ENCODE measurements at places on chromosomes 7 and 10.

DNA sequence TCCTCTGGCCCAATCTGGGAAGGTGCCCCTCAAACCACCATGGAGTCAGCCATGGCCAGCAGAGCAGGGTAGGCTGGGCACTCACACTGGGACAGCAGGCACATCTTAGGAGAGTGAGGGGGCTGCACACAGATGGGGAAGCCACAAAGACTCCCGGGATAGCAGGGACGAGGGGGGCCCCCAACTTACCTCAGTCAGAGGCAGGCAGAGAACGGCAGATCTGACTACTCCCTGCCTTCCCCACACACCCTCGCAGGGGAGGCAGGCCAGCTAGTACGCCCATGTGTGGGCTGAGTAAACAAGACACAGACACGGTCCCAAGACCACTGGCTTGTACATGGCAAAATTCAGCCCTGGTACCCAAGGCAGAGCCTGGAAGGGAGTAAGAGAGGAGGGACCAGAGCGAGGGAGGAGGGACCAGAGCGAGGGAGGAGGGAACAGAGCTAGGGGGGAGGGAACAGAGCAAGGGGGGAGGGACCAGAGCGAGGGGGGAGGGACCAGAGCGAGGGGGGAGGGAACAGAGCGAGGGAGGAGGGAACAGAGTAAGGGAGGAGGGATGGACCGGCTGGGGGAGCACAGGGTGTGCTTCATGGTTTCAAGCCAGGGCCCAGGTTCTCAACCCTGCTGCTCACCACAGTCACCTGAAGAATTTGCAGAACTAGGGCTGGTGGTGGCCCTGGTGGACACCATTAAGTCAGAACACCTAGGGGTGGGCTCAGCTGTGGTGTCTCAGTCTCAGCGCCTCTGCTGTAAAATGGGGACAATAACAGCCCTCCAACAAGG lies 73.8 kb downstream of the RGS10 start:
- DNase-seq, result no peak

- peak; percentile 9 for DNase-seq
These were observed 131.8 kb downstream of the HECW1 start for GRCh38 chr7:43244232-43244631.

DNA sequence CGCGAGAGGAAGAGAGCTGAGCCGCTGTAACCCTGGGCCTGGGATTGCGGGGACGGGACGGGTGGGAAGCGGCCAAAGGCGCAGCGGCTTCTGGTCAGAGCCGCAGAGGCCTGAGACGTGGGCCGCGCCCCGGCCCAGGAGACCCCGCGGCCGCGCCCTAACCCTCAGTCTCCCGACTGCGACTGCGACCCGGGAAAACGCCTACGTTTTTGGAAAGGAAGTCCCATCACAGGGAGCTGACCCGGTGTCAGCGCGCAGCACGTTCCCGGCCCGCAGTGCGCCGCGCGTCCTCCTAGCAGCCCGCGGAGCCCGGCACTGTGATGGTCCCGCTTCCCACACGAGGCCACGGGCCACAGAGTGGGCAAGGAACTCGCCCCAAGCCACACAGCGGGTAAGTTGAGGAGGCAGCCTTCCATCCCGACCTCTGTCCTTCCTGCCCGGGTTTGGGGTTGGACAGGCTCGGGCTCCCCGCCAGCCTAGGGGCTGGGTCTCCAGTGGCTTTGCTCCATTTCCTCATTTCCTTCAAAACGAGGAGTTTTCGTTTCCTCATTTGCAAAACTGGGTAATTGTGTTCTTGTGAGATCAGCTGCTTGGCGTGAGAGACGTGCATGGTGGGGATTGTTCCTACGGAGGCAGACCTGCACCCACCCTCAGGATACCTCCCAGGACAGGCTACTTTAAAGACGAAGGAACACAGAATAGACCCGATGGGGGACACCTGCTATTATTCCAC lies 1.2 kb downstream of the GPNMB start:
- DNase-seq, result no peak

GRCh38 chr7:126699707-126700106 lies 553.0 kb downstream of the GRM8 start:
- DNase-seq, result no peak

DNA sequence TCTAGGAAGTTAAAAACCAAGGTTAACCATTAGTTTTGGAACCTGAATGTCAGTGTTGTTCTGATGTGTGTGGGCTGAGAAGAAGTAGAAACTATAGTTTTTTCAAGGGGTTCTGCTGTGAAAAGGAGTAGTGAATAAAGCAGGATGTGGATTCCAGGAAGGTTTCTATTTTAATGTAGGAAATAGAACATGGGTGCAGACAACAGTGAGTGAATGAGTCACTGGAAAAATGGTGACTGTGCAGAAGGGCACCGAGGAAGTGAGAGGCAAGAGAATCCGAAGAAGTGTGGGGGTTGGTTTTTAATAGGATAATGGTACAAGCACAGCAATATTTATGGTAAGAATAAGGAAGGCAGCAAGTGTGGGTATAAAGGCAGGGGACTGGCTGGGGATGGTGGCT lies 120.4 kb downstream of the ARHGAP21 start:
- peak; percentile 43 for DNase-seq

- DNase-seq, result peak; percentile 29
These were observed 31.8 kb upstream of the PRSS1 start for GRCh38 chr7:142717453-142717852.

- peak; percentile 80 for DNase-seq
These were observed 373.5 kb downstream of the RPS24 start for GRCh38 chr10:78407009-78407711.

DNA sequence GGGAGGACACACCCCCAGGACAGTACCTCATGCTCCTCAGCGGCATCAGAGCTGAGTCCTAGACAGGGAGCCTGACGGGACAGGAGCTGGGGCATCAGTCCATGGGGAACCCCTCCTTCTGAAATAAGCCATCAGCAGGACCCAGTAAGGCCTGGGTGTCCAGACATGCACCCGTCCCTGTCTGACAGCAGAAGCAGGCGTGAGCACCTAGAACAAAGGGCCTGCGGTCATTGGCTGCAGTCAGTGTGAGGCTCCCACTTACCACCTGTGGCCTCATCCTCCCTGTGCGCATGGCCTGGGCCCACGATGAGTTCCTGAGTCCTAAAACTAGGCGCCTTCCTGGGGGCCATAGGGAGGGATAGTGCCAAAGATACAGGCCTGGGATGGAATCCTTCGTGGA lies 484.7 kb downstream of the PTPRN2 start:
- DNase-seq, result no peak

- DNase-seq, result no peak
These were observed 8.9 kb downstream of the AKR1E2 start for GRCh38 chr10:4834898-4835405.

GRCh38 chr7:158828133-158829020 lies 932 bp downstream of the ESYT2 start:
- peak; percentile 39 for DNase-seq

- no peak for DNase-seq
These were observed 682.0 kb upstream of the FOXK1 start for GRCh38 chr7:4000139-4000538.

- DNase-seq, result no peak
These were observed 27.0 kb downstream of the SNX13 start for GRCh38 chr7:17913250-17913649.

DNA sequence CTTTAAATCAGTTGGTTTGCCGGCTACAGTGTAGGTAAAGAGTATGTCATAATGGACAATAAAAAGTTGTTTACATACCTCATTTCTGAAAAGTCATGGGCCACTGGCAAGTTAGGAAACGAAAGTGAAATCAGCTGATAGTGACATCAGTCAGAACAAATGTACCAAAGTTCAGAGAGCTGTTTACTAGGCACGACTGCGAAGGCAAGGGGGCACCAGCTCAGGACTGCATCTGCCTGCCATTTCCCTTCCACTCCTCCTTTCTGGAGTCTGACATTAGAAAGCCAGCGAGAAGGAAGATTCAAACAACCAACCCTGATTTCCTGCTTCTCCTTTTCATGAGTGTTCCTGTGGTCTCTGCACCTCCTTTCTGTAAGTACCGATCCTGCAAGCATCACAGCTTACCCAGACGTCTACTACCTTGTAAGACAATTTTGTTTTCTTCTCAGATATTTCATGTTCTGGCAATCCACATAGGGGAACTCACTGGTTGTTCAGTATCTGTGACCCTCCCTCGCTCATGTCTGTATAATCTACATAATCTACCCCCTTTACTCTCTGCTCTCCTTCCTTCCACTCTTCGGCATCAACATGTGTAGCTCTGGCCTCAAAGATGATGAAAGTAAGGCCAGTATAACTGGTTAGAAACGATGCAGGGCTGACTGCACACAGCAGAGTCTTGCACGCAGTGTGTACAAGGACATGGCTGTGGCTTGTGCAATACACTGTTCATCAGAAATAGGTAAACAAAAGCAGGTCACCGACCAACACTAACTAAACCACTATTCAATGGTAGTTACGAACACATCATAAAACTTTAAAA lies at the start of gene TMEM140:
TSS of gene TMEM140 (plus strand) at position 174 of the 823 bp plus-strand sequence. CDS start 16,370 bp downstream, outside the sequence.
- DNase-seq, result peak; percentile 73

GRCh38 chr7:15219758-15220157 lies 317.2 kb upstream of the DGKB start:
- DNase-seq, result no peak

- DNase-seq, result no peak
These were observed 106.8 kb downstream of the NT5C2 start for GRCh38 chr10:103086261-103086660.

DNA sequence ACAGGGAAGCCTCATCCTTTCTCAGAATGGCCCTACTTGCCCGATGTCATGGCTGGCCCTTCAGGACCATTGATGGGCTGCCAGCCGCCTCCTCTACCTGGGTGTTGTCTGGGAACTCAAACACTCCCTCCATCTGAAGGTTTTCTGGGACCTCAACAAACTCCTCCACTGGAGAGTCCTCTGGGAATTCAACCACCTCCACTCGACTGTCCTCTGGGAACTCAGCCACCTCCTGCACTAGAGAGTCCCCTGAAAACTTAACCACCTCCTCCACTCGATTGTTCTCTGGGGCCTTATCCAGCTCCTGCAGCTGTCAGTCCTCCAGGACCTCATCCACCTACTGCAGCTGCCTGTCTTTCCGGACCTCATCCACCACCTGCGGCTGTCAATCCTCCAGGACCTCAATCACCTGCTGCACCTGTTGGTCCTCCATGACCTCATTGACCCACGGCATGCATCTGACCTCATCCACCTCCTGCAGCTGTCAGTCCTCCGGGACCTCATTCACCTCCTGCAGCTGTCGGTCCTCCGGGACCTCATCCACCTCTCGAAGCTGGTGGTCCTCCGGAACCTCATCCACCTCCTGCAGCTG lies 37.1 kb downstream of the MAT1A start:
- DNase-seq, result no peak

GRCh38 chr7:121020249-121020988 lies 31.9 kb downstream of the CPED1 start:
- no peak for DNase-seq

Measured in activated CD4-positive, alpha-beta memory T cell treated with anti-CD3 and anti-CD28 coated beads for 36 hours (primary cell).